ENCODE measurements at places on chromosomes 5 and 9.

DNA sequence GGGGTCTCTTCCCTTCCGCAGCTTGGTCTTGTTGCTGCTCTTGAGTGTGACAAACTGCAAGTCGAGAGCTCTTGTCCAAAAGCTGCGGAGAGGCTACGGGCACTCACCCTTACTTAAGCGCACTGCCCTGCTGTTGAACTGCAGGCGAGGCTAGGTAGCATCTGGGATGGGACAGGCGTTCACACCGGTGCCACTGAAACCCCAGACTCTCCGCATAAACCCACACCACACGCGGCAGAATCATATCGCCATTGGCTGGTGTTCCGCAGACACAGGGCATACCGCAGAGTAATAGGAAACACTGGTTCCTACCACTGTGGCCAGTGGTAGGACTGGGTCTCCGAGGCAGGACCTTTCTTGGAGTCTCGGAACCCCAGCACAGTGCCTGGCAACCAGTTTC is 2.2 kb upstream of the NPR3 start:
- no peak for DNase-seq

- DNase-seq: no peak
Measured at GRCh38 chr5:87190687-87191086, 77.0 kb upstream of the RASA1 start.

DNA sequence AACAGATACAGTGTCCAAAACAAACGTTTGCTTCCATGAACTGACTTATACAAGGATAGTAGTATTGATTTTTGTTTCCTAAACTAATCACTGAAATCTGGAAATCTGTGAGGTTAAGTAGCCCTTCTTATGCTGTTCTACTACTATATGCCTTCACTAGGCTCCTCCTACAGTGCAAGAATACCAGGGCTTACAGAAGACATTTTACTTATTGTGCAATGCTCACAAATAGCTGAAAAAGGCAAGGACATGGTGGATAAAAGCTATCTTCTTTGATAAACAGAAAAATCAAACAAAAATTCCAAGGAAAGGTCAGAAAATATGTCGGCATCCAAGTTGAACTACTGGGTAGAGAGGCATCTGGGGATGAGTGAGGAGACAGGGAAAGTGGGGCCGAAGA is 61.9 kb downstream of the OXCT1 start:
- DNase-seq: no peak

DNA sequence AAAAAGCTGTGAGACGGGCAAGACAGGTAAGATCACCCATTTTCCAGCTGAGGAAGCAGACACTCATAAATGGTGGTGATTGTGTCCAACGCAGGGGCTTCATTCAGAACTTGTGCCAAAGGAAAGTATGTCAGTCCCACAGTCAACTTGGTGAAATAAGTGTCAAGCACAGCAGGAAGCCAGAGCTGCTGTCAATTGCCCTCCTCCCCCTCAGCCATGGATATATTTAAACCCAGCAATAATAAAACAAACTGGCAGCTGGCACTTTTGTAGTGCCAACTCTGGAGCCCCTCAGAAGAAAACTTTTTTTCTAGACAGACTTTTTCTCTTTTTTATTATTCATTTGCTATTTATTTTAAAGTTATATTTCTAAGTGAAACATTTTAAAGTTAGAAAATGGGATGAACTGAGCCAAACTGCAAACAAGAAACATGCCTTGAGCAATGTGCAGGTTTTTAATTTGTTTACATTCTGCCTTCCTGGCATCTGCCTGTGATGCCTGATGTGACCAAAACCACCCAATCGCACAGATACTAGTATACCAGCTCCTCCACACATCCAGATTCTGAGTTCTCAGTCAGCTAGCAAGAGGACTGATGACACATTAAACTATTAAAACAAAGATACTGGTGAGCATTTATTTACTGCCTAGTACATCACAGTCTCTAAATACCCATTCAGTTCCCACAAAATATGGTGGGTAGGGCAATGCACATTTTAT is 17.0 kb downstream of the DMAC1 start:
- no peak for DNase-seq

DNA sequence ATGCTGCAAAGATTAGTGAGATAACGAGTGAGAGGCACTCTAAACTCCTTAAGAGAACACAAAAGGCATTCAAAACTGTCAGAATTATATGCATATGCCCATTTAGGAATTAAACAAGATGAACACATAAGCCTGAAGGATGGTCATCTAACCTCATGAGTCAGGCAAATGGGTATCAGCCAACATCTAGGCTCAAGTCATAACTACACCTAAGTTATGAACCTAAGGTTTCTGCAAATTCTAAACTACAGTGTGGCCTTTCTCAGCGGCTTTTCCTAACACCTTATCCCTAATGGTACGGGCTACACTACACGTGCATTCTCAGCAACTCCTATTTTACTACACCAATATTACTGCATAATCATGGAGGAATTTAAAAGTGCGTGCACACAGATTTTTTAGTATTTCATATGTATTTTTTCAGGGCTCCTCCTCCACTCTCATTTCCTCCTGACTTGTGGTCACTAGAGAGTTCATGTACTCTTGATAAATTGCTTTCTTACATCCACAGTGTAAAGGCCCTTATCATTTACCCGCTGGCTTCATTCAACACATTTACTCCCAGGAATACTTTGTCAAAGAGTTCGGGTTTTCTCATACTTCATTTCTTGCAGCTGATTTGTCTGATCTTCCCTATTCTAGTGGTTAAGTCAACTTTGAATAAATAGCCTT is 316.5 kb downstream of the BNC2 start:
- DNase-seq: no peak

DNA sequence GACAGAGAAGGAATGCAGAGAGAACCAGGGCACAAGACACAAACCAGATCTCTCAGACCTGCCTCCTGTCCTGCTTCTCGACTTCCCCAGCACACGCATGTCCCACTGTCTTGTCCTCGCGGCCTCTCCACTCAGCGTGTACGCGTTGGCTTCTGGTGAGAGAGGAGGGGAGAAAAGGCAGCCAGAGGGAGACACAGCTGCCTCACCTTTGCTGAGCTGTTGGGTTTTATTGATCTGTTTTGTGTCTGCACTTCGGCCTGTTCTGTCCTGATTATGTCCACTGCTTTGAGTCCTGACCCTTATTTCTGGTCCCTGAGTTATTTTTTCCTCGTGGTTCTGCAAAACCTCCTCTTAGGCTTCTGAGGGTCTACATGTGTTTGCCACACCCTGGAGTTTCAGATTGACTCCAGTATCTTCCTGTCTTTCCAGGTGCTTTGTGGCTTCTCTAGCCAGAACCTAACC is 87.5 kb upstream of the AGXT2 start:
- no peak for DNase-seq

GRCh38 chr9:117718701-117719100 is 14.5 kb downstream of the TLR4 start:
- DNase-seq: no peak

- DNase-seq: no peak
Measured at GRCh38 chr5:180586870-180587269, 4.4 kb downstream of the SCGB3A1 start.

- peak; percentile 45 for DNase-seq
Measured at GRCh38 chr5:38780945-38781344, 64.9 kb upstream of the OSMR start.

DNA sequence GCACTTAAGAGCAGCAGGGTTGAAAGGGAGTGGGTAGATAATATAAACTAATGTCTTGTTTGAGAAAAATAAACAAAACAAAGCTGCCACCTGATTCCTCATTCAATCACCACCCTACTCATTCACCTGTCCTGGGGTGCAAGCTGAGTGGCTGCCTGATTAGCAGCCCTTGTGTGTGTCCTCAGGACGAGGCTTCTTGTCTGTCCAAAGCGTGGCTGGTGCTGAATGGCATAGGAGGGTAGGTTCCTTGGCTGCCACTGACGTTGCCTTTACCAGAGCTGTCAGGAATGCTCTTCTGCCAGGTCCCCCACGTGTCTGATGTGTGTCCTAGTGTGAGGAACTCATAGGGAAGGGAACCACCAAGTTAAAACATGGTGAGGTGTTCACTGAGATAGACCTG is 146.6 kb upstream of the SLC24A2 start:
- DNase-seq: no peak

DNA sequence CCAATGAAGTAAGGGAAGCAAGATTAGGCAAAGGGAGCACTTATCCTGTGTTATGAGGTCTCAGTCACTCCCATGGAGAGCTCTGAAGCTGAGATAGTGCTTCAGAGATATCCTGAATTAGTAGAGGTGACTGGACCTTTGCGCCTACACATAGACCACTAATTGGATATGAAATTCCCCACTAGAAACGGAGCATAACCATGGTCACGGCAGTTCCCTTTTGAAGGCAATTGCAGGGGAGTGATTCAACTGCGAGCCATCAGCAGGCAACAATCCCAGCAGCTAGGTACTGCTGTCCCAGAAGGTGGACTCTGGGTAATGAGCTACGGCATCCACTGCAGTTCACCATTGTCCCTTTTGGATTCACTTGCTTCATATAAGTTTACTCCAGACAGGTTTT is 267.7 kb upstream of the RASA1 start:
- no peak for DNase-seq

- no peak for DNase-seq
Measured at GRCh38 chr5:147832541-147832940, 1.1 kb upstream of the SPINK1 start.

GRCh38 chr5:93607367-93608258 is 24.6 kb downstream of the NR2F1 start:
- DNase-seq: peak; percentile 67

DNA sequence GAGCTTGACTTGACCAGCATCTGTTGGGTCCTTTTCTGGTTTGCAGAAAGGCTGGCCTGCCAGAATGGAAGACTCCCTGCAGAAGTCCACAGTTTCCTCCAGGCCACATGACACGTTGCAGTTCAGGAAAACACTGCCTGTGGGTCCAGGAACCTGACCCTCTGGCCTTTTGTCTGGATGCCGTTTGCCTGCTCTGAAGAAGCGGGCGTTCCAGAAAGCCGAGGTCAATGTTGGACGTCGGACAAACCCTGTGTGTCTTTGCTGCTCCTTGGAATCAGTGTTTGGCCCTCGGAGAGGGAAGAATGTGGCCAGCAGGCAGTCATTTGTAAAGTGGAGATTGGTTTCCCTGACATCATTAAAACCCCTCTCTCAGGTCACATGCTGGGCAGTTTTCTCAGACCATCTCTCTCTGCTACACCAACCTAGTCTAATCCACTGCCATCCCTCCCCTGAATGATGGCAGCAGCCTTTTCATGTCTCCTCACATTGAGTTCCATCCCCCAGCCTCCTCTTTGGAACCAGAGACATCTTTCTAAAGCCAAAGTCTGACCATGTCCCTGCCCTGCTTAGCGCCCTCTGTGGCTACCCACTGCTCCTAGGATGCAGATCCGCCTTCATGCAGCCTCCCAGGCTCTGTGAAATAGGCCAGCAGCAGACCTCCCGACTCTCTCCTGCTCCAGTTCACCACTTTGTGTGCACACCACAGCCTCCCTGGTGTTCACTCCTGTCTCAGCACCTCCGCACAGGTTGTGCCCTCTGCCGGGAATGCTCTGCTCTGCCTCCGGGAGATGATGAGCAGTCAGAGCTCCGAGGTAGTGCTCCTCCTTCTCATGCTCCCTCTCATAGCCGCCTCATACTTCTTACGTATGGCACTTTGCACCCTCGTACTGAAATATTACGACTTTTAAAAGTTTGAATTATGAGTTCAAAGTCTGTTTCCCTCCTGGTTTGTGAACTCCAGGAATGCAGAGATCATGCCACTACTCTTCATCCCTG is 75.6 kb downstream of the RALGPS1 start:
- no peak for DNase-seq

GRCh38 chr5:138874771-138875551 is at the start of gene LRRTM2:
TSS of gene LRRTM2 (minus strand) at chr5:138875335. CDS start at chr5:138874911, 424 bp downstream.
- no peak for DNase-seq

DNA sequence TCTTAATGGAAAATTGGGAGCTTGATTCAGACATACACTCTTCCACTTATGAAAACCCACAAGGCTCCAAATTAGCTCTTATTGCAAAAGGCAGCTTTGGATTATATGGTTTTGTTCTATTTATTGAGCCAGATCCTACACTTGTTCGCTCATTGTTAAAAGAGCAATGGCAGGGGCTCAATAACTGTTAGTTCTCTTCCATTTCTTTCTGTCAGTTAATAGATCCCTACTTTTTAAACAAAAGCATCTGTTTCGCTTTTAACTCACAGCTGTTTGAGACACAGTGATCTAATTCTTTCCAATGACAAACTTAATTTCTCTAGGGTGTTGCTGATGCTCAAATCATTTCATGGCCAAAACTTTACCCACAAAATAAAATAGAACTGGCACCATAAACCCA is 11.7 kb downstream of the C5 start:
- DNase-seq: no peak

GRCh38 chr5:172595596-172596455 is 45.2 kb upstream of the NEURL1B start:
- DNase-seq: no peak

DNA sequence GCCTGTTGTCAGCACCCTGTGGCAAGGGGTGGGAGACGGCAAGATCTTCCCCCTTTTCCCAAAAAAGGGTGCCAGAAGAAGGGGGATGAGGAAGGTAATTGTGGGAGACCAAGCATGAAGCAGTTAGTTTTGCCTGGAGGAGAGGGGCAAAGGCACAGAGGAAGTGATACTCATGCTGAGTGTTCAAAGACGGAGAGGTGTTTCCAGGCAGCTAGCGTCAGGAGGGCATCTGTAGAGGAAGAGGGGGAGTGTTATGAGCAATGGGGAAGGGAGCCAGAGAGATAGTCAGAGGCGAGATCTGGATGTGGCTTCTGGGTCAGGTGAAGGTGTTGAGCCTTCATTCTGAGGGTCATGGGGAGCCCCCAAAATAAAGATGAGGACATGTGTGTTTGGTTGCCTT is 26.9 kb upstream of the ADAM19 start:
- DNase-seq: no peak

GRCh38 chr5:83434946-83435345 is 36.6 kb upstream of the VCAN start:
- DNase-seq: no peak

GRCh38 chr5:117084067-117084466 is 509.4 kb upstream of the SEMA6A start:
- peak; percentile 7 for DNase-seq

DNA sequence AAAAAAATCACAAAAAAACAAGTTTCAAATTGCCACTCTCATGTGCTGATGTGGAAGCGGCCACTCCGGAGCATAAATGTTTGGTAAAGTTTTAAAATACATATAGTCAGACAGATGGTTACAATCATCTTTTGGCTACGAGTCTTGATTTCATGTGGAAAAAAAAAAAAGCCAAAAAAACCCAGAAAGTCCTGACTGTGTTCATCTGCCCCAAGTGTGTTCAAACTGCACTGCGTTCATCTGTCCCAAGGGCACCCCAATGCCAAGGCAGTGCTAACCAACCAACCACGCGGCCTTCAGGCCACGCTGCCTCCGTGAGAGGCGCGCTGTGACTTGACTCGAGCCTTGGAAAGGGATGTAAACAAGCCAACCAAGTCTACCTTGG is 127.1 kb downstream of the MYO10 start:
- no peak for DNase-seq

DNA sequence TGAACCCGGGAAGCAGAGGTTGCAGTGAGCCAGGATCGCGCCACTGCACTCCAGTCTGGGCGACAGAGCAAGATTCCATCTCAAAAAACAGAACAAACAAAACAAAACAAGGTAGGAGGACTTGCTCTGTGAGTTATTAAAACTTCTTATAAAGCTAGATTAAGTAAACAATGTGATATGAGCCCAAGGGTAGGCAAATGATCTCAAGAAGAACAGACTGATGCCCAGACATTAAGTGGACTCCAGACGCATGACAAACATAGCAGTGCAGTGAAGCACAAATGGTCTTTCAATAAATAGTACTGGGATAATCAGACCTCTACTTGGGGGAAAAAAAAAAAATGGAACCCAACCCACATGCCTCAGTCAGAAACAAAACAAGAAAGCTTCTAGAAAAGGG is 45.7 kb downstream of the SETX start:
- no peak for DNase-seq
